ENCODE measurements at places on chromosomes 3 and 15.
A peak's percentile ranks its signal among the peaks of the same experiment; 100 is the strongest.

DNA sequence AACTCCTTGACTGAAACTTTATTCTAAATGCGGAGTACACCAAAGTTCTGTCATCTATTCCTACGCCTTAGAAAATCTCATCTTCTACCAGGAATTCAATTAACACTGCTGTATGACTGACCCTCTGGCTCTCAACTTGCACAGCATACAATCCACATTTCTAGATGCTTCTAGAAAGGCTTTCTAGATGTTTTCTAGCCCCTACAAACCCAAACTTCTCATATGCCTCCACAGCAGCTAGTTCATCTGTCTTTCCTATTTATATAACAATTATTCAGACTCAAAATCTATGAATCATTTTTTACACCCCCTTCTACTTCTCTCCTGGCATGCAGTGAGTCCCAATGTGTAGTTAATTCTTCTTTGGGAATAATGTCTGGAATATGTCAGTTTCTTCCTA is 13.2 kb downstream of the INO80 start:
- no peak for DNase-seq

- DNase-seq: no peak
These were observed 8.2 kb downstream of the TRNT1 start for GRCh38 chr3:3134750-3135448.

- DNase-seq: no peak
These were observed 27.8 kb upstream of the AZI2 start for GRCh38 chr3:28376424-28376823.

- DNase-seq: no peak
These were observed 324.0 kb upstream of the SLCO3A1 start for GRCh38 chr15:91529534-91529933.

- DNase-seq: no peak
These were observed 206.9 kb upstream of the BHLHE40 start for GRCh38 chr3:4772171-4772804.

DNA sequence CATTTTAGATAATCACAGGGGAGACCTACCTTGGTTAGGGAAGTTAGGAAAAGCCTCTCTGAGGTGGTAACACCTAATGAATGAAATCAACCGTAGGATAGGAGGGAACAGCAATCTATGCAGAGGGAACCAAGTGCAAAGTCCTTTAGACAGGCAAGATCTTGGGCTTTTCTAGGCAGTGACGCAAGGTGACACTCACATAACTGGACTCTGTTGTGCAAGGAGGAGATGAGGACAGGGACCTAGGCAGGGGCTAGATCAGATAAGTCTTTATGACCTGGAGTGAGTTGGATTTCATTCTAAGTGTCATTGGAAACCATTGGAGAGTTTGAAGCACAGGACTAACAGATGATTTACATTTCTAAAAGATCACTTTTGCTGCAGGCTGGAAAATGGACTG is 4.6 kb upstream of the LMOD3 start:
- no peak for DNase-seq

DNA sequence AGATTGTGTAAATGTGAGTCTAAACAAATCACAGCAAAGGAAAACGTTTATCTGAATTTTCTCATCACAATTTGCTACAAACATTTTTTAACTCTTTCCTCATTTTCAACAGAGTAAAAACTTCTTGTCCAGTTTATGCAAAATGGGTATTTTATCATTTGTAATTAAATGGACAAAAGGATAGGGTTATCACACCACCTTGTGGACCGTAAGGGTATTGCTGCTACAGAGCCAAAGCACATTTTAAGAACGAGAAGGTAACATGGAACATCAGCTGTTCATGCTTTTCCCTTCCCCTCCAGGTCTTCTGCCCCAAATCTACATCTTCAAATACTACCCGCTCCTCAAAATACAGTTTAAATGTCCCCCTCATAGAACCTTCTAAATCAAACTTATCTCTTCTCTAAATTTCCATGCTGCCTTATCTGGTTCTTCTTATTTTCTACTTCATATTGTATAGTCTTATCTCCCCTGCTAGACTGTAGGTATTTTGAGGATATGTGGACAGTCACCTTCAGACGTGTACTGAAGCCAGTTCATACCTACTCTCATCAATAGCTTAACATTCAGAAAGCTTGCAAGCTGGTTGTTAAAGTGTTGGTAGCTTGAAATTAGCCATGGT is 12.8 kb upstream of the SETMAR start:
- no peak for DNase-seq

- no peak for DNase-seq
These were observed 97.5 kb downstream of the CHDH start for GRCh38 chr3:53748512-53749271.

- no peak for DNase-seq
These were observed 54.5 kb upstream of the OCA2 start for GRCh38 chr15:28153492-28154119.

DNA sequence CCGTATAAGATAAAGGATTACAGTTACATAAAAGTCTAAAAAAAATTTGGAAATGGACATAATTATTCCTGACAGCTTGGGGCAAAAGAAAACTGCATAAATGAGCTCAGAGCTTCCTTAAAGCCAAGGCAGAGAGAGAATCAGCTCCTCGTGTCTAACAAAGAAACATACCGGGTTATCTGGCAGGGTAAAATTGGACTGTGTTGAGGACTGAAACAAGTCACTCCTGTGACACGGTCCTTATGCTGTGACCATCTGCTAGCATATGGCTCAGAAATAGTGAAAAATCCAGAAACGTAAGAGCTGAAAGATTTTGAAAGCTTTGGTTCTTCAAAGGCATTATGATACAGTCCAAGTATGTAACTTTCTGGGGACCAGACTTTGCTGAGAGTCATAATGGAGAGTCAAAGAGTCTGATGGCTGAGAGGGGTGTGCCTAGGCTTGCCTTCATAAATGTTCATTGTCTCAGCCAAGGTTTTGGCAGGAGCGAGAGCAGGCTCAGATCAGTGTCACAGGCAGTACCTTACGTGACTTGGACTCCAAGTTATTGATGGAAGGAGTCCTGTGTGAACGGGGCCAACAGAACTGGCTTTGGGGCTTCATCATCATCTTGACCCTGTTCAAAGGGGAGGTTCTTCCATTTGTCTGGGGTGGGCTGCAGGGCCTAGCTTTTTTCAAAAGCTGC is 12.5 kb downstream of the MAP6D1 start:
- DNase-seq: no peak

DNA sequence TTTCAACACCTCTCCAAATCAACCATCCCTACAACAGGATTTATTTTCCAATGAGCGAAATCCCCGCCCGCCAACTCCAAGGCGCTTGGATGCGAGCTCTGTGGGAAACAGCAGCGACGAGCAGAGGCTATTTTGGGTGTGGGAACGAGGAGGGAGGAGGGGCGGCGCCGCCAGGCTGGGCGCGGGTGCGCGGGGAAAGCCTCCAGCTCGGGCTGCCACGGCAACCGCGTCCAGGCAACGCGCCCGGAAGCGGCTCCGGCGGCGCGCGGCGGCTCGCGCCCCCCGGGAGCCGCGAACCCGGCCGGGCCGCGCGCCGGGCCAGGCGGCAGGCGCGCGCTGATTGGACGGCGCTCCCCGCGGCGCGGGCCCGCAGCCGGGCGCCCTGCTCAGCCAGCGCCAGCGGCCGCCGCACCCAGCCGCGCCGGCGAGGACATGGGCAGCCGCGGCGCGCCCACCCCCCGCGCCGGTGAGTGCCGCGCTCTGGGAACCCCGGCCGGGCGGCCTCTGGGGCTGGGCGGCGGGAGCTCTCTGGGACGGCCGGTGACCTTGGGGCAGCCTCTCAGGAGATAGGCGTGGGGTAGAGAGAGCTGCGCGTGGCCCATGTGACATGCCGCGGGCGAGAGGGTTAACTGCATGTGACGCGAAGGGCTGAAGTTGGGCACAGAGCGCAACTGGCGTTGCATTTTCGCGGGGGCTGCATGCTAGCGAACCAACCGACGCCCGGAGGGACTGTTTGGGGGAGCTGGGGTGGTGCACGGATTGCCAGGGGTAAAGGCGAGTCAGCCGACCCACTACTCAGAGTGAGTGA is at the start of gene FAM81A:
FAM81A (plus strand) TSS at position 370 of the 808 bp plus-strand sequence. CDS start 20,441 bp downstream, outside the sequence.
- peak; percentile 36 for DNase-seq

- DNase-seq: no peak
These were observed 1018.6 kb downstream of the TUSC7 start for GRCh38 chr3:117728226-117728625.

GRCh38 chr3:141796889-141797781 is 33.9 kb downstream of the GRK7 start:
- DNase-seq: peak; percentile 52

DNA sequence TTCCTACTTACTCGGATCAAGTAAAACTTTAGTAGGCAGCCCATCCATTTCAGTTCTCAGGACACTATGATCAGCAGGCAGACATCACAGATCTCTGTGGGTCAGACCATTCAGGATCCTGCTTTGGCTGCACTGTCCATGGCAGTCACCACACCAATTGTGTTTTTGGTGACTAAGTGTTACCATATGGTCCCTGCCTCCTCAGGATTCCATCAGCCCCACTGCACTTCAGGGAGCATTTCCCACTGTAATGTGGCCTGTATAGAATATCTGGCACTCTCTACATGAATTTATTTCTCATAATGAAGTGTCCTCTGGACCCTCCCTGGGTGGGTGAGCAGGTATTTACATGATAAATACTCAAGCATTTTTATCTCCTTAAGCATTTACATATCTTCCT is 41.3 kb downstream of the ZNF445 start:
- no peak for DNase-seq
